Activated effector memory CD4-positive, alpha-beta T cell treated with Interleukin-2 at 50 U/mL for 16 hours (primary cell): ENCODE measurements at places on chromosomes 7 and 10.

- DNase-seq = no peak
Measured at GRCh38 chr7:2128601-2129322, 104.0 kb downstream of the MAD1L1 start.

- DNase-seq = no peak
Measured at GRCh38 chr10:3636356-3637181, 148.4 kb downstream of the KLF6 start.

DNA sequence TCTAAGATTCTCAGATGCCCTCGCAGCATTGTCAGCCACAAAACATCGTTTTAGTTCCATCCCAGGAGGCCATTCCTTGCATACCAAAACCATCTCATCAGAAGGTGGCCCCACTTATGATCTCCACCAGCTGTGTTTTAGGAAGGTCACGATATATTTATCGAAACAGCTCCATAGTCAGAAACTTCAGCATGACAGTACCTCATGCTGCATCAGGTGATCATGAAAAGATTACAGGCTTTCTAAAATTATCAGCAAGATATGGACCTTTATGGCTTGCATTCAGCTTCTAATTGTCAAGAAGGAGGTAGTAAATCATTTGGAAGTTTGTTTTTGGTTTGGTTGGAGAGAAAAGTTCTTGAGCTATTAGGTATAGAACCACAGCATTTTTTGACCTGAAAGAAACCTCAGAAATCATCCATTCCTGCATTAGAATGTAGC is 20.0 kb downstream of the JAZF1 start:
- no peak for DNase-seq

DNA sequence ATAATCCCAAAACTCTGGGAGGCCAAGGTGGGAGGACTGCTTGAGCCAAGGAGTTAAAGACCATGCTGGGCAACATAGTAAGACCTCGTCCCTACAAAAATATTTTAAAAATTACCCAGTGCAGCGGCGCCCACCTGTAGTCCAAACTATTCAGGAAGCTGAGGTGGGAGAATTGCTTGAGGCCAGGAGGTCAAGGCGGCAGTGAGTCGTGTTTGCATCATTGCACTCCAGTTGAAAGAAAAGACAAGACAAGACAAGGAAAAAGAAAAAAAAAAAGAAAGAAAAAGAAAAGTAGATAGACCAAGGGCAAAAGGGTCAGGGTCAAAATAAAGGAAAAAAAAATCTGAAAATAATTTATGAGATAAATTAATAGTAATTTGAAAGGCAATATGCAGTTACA is 5.8 kb downstream of the ANXA7 start:
- DNase-seq = no peak

GRCh38 chr10:69819716-69820506 is 18.2 kb downstream of the COL13A1 start:
- DNase-seq = no peak

- DNase-seq = no peak
Measured at GRCh38 chr10:64659311-64659710, 1138.1 kb downstream of the REEP3 start.

- DNase-seq = no peak
Measured at GRCh38 chr7:106072715-106073091, 39.4 kb downstream of the SYPL1 start.

DNA sequence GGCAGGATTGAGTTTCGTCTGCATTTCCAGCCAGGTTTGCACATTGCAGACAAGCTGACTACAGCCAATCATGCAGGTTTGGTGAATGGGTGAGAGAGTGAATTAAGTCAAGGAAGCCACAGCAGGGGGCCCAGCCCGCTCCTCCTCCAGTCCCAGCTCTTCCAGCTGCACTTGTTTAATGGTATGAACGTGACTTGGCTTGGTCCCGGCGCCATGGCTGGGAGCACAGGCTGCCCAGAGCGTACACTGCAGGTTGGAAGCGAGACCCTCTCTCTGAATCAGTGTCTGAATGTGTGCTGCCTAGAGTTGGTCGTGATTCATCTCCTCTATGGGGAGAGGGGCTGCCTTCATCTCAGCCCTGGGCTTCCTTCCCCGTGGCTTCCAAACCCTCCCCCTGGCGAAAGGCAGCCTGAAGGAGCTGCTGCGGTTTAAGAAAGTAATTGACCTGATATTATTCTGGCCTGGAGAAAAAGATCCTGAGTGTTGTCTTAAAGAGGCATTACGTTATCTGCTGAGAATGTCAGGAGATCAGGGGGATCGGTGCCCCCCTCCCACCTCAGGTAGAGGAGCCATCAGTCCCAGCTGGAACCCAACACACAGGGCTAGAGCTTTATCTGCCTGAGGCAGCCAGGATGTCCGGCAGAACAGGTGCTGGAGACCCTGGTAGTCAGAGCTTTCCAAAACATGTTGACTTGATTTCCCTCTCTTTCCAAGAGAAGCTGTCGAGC is 132.1 kb downstream of the COL26A1 start:
- DNase-seq = no peak

GRCh38 chr7:81882086-81882485 is 112.2 kb upstream of the HGF start:
- DNase-seq = no peak

GRCh38 chr10:77165445-77166208 is 472.0 kb downstream of the KCNMA1 start:
- DNase-seq = peak; percentile 2

DNA sequence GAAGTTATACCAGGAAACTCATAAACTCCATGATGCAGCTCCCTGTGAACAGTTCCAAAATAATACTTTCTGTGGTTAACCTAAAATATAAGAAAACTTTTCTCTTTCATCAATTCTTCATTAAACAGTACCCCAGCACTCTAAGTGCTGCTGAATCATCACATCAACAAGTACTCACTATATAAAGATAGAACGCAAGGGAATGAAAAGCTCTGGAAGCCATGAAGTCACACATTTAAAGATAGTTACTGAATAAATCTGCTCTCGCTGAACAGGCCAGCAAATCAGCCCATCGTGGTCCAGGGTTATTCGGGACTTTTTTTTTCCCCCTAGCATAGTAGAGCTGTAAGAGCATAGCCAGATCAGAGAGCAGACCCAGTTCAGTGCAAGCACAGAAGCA is 254.3 kb downstream of the IPMK start:
- no peak for DNase-seq

- DNase-seq = no peak
Measured at GRCh38 chr7:54757711-54758110, 1.3 kb downstream of the SEC61G start.

DNA sequence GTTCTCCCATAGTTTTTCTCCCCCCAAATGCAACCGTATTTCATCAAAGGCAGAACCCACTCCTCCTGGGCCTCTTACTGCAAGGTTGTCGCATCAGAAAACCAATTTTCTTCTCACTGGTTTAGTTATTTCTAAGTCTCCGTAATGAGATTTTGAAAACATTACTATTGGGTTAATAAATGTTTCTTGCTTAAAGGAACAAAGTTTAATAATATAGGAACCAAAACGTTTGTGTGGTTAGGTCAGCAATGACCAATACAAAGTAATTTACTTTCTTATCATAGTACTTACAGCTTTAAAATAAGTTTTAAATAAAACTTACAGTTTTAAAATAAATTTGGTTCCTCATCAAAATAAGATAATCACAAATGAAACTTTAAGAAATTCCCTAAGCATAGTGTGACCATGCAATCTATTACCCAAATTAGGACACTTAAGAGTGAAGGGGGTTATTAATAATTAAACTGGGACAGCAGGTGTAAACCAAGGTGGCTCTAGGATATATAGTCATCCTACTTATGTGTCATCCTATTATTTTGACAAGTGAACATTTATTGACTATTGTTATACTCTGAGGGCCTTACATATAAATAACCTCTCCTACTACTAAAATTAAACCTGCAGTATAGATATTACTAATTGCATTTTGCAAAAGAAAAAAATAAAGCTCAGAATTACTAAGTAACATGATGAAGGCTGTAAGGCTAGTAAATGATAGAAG is 415.4 kb upstream of the LRRN3 start:
- no peak for DNase-seq
